ENCODE measurements at places on chromosomes 4 and X. TPM values are rescaled to one million over a fixed set of nuclear protein-coding genes. Genes with fewer than 3 reads are reported as not detected.
A peak's percentile ranks its signal among the peaks of the same experiment; 100 is the strongest.

GRCh38 chr4:149799546-149799945 is 16.1 kb downstream of the IQCM start:
- H3K27me3 ChIP-seq = no peaks in the 10 kb centered on the region
- DNase-seq = no peak
- no peak overlapping the region for H3K27ac ChIP-seq
- no peaks in the 10 kb centered on the region for H3K36me3 ChIP-seq
- H3K4me3 ChIP-seq = no peak overlapping the region
- H3K4me1 ChIP-seq = no peaks in the 10 kb centered on the region

DNA sequence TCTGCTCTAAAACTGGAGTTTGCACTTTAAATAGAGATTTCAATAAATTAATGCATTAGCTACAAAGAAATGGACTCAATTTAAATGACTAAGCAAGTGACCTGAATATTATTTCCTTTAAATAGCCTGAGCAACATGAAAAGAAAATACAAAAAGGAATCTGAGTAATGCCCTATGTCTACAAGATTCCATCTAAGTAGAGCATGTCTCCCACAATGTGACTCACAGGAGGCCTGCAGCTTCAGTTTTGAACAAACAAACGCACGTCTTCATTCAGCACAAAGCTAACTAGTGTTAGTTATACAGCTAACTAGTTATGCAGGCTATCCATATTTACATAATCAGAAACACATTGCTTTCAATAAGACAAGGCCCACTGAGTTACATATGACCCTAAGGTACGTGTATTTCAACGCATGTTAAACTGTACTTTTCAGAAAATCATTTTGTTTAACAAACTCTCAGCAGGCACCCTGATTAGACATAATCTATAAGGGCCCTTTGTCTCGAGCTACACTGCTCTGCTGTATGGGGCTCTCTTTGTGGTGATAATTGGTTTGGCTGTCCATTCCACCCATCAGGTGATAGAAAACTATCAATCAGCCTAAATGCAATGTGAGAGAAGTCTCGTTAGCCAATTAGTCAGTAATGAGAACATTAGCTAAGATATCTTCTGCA is 116.5 kb downstream of the MAML3 start:
- 0 out of 2 replicates have a peak, but pooled peaks cover 1% of the 10 kb centered on the region for H3K27me3 ChIP-seq
- H3K4me3 ChIP-seq = peak overlapping the region; percentile 54
- peak overlapping the region; percentile 84 for H3K27ac ChIP-seq
- peaks cover 29% of the 10 kb centered on the region for H3K4me1 ChIP-seq
- peak; percentile 92 for DNase-seq
- no peaks in the 10 kb centered on the region for H3K36me3 ChIP-seq

GC gene
- not detected for total RNA-seq

VCX gene
- not detected for total RNA-seq

DNA sequence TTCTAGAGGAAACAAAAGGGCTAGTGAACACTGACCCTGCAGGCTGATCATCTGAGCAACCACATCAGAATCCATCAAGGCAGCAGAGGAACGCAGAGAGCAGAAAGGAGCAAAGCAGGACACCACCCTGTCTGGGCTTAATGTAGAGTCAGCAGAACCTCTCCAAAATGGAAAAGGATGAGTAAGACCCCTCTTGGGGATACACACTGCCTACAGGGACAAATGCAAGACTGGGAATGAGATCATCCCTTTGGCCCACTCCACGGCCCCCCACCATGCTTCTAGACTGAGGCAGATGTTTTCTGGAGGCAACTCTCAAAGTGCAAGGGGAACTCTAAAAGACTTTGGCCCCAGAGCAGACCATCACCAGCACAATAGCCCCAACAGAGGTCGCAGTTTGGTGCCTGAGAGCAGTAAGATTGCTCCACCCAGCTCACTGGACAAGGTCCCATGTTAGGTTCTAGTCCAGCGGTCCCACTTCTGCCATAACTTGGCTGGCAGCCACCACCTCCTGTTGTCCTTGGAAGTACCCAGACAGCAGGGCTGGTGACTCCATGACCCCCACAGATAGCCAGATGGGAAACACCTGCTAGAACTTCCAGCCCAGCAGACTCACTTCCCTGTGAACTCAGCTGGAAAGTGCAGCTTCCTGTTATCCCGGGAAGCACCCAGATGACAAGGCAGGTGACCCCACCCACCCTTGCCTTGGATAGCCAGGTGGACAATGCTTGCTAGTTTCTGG is 372.7 kb downstream of the INPP4B start:
- no peak for DNase-seq
- H3K4me3 ChIP-seq = no peak overlapping the region
- no peak overlapping the region for H3K27ac ChIP-seq
- peaks cover 24% of the 10 kb centered on the region for H3K4me1 ChIP-seq

GPR50 gene
- total RNA-seq = not detected

IL21 gene
- total RNA-seq = not detected

GRCh38 chr4:42339935-42340406 is 57.3 kb upstream of the SHISA3 start:
- no peak overlapping the region for H3K27ac ChIP-seq
- H3K4me3 ChIP-seq = no peak overlapping the region
- DNase-seq = no peak
- no peaks in the 10 kb centered on the region for H3K36me3 ChIP-seq
- no peaks in the 10 kb centered on the region for H3K4me1 ChIP-seq

VCX2 gene
- total RNA-seq = not detected

DNA sequence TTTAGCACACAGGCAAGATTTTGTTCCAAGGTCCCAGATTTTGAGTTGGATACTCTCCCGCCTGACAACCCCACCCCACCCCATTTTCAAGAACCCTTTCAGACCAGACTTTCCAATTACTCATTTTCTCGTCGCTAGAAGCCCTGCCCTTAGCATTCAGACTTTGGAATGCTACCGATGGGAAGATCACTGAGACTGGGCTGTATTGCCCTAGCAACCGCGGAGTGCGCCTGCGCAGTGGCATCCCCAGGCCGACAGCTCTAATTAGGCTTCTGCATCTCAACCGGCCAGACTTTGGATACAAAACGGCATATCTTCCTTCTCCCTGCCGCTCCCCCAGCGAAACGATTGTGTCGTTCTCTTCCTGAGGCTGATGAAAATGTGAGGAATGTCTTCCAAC is 3.4 kb downstream of the MAGEE2 start:
- no peaks in the 10 kb centered on the region for H3K4me1 ChIP-seq
- no peaks in the 10 kb centered on the region for H3K27me3 ChIP-seq
- no peak for DNase-seq
- no peak overlapping the region for H3K27ac ChIP-seq
- H3K4me3 ChIP-seq = no peak overlapping the region
- H3K36me3 ChIP-seq = no peaks in the 10 kb centered on the region

DNA sequence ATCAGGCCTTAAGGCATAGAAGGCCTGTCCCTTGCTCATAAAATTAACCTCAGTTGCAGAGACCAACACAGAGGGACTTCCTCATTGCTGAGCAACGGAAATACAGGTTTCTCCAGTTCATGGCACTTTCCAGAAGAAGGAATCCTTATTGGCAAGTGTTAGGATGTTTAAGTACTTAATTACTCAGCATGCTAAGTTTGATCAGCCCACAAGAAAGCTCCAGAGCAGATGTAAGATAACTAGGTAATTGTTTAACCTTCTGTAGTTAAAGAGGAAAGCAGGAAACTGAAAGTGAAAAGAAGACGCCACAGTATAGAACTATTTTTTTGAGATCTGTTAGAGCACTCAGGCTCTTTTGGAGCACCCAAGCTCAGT is 33.5 kb downstream of the SMS start:
- peak overlapping the region; percentile 69 for H3K27ac ChIP-seq
- no peaks in the 10 kb centered on the region for H3K27me3 ChIP-seq
- H3K4me1 ChIP-seq = peaks cover 44% of the 10 kb centered on the region
- H3K36me3 ChIP-seq = peaks cover 17% of the 10 kb centered on the region

- H3K27me3 ChIP-seq = peaks cover 5% of the 10 kb centered on the region
- no peaks in the 10 kb centered on the region for H3K36me3 ChIP-seq
- DNase-seq = no peak
- no peak overlapping the region for H3K4me3 ChIP-seq
Measured at GRCh38 chrX:3788494-3789233, 75.2 kb upstream of the PRKX start.

DNA sequence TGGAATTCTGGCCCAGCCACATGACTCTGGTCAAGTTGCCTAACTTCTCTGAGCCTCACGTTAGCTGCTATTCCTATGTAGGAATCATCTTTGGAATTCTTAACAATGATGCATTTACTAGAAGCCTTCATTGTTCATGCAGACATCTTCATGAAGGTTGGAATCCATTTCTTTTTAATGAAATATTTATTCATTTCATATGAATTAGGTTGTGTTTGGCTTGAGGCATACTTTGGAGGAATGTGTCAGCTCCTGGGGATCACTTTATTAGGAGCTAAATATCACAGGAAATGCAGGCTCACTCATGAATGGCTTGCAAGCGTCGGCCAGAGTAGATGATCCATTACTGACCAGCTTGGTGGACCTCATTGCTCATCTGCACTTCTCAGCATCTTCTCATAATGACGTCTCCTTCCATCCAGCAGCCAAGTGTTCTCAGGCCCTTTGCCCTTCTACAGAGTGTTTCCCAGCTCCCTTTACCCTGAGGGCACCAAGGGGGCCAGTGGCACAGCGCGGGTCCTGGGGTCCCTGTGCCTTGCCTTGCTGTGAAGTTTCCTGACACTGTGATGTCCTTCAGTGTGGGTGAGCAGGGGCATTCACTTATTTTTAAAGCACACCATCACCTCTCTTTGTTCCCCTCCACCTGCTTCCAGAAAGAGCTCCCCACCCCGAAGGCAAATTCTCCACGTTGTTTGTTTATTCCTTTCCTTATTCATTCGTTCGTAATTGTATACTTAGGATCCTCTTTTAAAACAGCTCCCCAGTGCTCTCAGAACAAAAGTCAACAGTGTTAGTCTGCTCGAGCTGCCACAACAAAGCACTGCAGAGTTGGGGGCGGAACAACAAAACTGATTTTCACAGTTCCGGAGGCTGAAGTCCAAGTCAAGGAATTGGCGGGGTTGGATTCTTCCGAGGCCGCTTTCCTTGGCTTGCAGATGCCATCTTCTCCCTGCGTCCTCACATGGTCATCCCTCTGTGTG is 106.8 kb downstream of the STK32B start:
- H3K27me3 ChIP-seq = peaks cover 5% of the 10 kb centered on the region
- H3K36me3 ChIP-seq = no peaks in the 10 kb centered on the region
- H3K27ac ChIP-seq = no peak overlapping the region
- H3K4me3 ChIP-seq = no peak overlapping the region
- H3K4me1 ChIP-seq = no peaks in the 10 kb centered on the region

SSX1 gene
- total RNA-seq = not detected

DNA sequence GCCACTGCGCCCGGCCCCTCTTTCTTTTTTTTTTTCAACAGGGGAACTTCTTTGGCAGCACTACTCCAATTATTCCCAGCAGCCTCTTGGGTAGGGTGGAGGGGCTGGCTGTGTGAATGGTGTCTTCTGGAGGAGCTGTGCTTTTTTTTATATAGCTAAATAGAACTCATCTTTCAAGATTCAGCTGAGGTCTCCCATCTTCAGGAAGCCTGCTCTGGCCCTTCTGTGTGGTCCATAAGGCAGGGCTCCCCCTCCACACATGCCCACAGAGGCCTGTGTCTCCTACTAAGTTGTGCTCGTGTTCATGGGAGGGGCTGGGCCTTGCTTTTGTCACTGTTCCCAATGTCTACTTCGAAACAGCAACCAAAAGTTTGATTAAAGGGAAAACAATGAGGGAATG is 116.8 kb downstream of the AFAP1 start:
- H3K27me3 ChIP-seq = peaks cover 26% of the 10 kb centered on the region
- H3K27ac ChIP-seq = peak overlapping the region; percentile 86
- H3K4me3 ChIP-seq = peak overlapping the region; percentile 62
- H3K4me1 ChIP-seq = peaks cover 94% of the 10 kb centered on the region

GRCh38 chrX:134171661-134172587 is 65.1 kb upstream of the CCDC160 start:
- no peaks in the 10 kb centered on the region for H3K36me3 ChIP-seq
- no peaks in the 10 kb centered on the region for H3K4me1 ChIP-seq
- H3K4me3 ChIP-seq = no peak overlapping the region
- no peak overlapping the region for H3K27ac ChIP-seq

CLTRN gene
- total RNA-seq = not detected

PIR gene
- 4.3 TPM for total RNA-seq

GRCh38 chr4:53267026-53267425 is 98.8 kb downstream of the SCFD2 start:
- no peak overlapping the region for H3K4me3 ChIP-seq
- DNase-seq = no peak
- no peaks in the 10 kb centered on the region for H3K27me3 ChIP-seq
- H3K27ac ChIP-seq = no peak overlapping the region
- peaks cover 42% of the 10 kb centered on the region for H3K36me3 ChIP-seq

- no peak for DNase-seq
- peaks cover 11% of the 10 kb centered on the region for H3K27me3 ChIP-seq
- no peak overlapping the region for H3K4me3 ChIP-seq
- H3K4me1 ChIP-seq = peaks cover 18% of the 10 kb centered on the region
- no peak overlapping the region for H3K27ac ChIP-seq
Measured at GRCh38 chr4:89294573-89295269, 12.9 kb downstream of the GPRIN3 start.

ARMCX2 gene
- total RNA-seq = 91.7 TPM

DNA sequence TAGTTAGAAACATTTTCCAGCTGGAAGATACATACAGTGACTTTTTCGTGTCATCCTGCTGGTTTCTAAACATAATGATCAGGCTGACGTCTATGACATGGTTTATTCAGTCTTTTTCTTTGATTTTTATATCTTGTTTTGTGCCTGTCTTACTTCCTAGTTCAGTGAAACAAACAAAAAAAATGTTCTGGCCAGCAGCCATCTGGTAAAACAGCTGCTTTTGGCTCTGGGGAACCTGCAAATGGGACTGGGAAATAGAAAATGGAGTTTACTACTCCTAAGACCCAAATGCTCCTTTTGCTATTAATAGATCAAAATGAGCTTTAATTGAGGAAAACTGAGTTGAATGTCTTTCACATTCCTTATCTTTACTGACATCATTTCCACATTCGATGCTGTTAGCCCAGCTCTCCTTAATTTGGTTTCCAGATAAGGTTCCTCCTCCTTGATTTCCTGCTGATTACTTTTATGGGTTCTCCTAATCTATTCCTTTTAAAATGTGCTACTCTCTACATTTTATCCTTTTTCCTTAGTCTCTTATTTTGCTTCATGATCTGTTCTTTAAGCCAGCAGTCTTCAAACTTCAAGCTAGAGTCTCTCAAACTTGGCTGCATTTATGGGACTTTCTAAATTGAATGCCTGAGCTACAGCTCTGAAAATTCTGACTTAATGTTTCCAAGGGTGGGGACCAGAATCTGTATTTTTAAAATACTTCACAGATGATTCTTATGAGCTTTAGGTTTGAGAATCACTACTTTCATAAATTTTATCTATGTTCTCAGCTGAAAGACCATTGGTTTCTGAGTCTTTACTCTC is 499.5 kb downstream of the ANKRD50 start:
- no peaks in the 10 kb centered on the region for H3K27me3 ChIP-seq
- DNase-seq = no peak
- H3K27ac ChIP-seq = no peak overlapping the region
- H3K4me1 ChIP-seq = peaks cover 27% of the 10 kb centered on the region

GRCh38 chrX:130247996-130248395 is 20.7 kb downstream of the ZNF280C start:
- H3K4me1 ChIP-seq = peaks cover 20% of the 10 kb centered on the region
- H3K27me3 ChIP-seq = no peaks in the 10 kb centered on the region
- H3K4me3 ChIP-seq = no peak overlapping the region
